ENCODE measurements at places on chromosomes 7 and 10.

DNA sequence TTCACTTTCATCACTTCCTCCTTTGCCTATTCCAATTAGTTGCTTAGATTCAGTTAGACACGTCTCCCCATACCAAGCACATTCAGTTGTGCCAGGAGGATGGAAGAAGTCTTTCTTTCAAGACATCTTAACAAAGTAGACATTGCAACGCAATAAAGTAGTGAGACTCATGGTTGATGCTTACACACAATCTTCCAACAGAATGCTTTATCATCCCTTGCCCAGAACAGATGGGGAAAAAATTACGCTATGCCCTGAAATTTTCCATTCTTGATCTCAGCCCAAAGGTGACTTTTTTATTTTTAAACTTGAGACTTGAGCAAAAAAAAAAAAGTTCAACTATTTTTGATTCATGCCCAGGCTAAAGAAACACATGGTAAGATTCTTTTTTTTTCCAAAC, 74.9 kb downstream of the KCNMA1 start:
- DNase-seq: no peak

DNA sequence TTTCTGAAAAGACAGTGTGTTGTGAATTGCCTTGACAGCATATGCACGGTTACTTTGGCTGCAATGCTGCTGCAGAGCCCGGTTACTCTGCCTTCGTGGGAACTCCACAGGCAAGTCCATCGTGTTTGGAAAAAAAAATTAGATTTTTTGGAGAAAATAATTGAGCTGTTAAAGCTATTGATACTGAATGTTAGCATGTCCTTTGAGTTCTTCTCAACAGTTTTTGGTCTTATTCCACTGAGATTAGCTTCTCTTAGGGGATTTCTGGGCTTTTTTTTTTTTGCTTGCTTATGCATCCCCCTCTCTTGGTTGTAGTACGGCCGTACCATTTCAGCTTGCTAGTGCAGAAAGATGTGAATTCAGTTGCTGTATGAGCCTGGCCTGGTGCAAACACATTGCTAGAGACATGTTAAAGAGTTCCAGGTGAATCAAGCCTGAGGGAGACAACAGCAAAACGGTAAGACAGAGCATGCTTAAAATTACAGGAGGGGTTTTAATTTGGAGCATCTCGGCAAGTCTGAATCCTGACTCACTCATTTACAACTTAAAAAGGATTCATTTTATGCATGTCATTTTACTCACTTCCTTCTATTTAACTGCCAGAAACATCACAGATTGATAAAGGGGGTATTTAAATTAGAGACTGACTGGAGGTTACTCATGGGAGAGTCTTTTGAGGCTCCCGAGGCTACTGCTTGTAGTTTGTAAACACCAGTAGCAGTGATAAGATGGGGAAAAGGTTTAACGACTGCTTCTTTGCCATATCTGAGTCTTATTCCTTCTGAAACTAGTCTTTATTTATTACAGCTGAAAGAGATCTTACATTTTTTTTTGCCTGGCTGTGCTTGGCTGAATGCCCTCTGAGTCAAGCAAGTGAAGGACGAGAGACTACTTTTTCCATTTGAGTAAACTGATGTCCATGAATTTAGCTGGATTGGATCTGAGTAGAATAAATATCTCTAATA, 113.7 kb downstream of the CDK14 start:
- peak; percentile 58 for DNase-seq

- DNase-seq: no peak
Measured at GRCh38 chr7:81721437-81721836, 48.4 kb downstream of the HGF start.

DNA sequence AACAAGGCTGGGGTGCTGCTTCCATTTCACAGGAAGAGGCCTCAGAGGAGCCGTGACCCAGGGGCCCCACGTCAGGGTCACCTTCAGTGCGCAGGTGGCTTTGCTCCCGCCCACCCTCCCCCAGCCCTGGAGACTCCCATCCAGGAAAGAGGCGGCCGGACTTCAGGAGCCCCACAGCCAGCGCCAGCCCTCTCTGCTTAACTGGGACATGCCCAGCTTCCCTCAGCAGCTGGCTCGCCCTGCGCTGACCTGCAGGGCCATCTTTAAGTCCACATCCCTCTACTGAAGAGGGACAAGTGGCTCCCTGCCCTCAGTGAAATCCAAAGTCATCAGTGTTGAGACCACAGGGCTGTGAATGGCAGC, 141.9 kb upstream of the PPP2R2D start:
- no peak for DNase-seq

GRCh38 chr10:78255796-78256638, 222.4 kb downstream of the RPS24 start:
- DNase-seq: peak; percentile 58

GRCh38 chr7:157829491-157829890, 492.7 kb downstream of the DNAJB6 start:
- no peak for DNase-seq

DNA sequence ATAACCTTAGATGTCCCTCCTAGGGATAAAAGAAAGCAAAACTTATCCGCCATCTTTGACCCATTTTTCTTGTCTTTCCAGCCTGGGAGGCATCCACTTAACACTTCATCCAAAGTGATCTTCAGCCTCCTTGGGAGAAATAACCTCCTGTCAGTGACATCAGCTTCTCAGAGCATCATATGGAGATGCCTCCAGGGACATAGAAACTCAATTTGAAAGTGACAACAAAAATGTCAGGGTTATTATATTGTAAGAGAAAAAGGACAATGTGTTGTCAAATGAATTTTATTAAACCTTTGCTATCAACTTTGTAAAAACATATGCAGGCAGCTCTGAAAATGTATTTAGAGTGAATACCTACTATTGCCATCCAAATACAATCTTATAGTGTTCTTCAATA, 371.2 kb upstream of the ADARB2 start:
- no peak for DNase-seq

- no peak for DNase-seq
Measured at GRCh38 chr10:31129880-31130405, 98.3 kb upstream of the ZNF438 start.

DNA sequence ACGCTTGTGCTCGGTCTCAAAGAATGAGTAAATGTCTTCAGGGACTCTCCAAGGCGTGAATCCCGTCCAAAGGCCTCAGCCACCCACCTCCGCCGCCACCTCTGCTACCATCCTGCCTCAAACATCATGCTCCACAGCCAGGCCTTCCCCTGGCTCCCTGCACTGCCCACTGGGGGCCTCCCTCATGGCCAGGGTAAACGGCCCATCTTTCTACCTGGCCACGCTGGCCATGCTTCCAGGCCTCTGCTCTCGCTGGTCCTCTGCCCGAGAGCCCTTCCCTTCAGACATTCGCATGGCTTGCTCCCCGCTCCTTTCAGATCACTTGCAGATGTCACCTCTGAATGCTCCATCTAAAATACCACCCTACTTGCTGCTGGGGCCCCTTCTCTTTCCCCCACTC, 40.2 kb downstream of the ZNF783 start:
- no peak for DNase-seq

DNA sequence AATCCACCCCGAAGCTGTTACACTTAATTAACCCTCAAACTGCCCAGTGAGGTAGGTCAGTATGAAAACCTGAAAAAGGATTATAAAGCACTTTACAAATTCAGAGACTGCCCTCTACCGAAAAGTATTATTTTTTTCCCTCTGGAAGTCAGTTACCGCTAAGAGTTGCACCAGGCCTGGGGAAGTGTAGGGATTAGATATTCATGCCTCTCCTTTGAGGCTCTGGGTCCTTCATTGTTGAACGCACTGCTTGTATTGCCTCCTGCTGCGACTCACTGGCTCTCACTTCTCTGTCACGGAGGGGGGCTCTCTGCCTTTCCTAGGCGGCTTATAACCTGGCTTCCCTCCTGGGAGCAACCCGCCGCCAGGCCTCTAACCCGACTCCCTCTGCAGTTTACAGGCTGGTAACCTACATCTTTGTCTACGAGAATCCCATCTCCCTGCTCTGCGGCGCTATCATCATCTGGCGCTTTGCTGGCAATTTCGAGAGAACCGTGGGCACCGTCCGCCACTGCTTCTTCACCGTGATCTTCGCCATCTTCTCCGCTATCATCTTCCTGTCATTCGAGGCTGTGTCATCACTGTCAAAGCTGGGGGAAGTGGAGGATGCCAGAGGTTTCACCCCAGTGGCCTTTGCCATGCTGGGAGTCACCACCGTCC, 2.7 kb downstream of the RHBDD2 start:
- no peak for DNase-seq

DNA sequence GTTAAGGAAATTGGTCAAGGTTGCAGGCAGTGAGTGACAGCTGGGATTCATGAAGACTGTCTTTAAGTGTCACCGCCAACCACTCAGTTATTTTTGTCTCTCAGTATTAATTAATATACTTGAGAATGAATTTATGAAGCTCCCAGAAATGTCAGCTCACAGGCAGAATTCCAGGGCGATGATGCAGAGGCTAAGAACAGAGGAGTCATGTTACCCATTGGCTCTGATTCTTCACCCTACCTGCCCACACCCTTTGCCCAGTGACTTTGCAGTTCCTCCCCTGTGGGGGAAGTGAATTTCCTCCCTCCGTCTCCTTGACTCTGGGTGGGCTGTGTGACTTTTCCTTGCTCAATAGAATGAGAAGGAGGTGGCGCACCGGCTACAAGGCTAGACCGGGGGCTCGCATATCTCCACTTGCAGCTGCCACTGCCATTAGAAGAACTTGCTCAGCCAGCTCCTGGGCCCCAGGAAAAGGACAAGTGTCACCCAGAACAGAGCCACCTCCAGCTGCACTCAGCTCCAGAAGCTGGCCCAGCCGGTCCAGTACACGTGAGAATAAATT, 157.1 kb upstream of the PRKCQ start:
- DNase-seq: no peak

- no peak for DNase-seq
Measured at GRCh38 chr7:78563191-78563590, 764.6 kb downstream of the PHTF2 start.

- no peak for DNase-seq
Measured at GRCh38 chr7:157041004-157041403, 30.5 kb upstream of the MNX1 start.

All from body of pancreas (tissue), 4 donors.